ENCODE measurements at places on chromosomes 4 and X. TPM values are rescaled to one million over a fixed set of nuclear protein-coding genes. Genes with fewer than 3 reads are reported as not detected.

NIPAL1 gene
- 2.8 TPM for polyA plus RNA-seq

USP38 gene
- polyA plus RNA-seq, result 4.8 TPM

PWWP3B gene
- not detected for polyA plus RNA-seq

CFAP47 gene
- polyA plus RNA-seq, result not detected

BANK1 gene
- polyA plus RNA-seq, result not detected

LRCH2 gene
- not detected for polyA plus RNA-seq

SLC6A8 gene
- polyA plus RNA-seq, result 264 TPM

QDPR gene
- polyA plus RNA-seq, result 95.5 TPM

ZDHHC15 gene
- 0.20 TPM for polyA plus RNA-seq

OTUD5 gene
- polyA plus RNA-seq, result 42.2 TPM

HEPH gene
- polyA plus RNA-seq, result not detected

BEX5 gene
- not detected for polyA plus RNA-seq

PRDM5 gene
- not detected for polyA plus RNA-seq

FAM53A gene
- 0.48 TPM for polyA plus RNA-seq

TMSB15B gene
- not detected for polyA plus RNA-seq

MTNR1A gene
- 0.08 TPM for polyA plus RNA-seq

GABRA4 gene
- not detected for polyA plus RNA-seq

COL25A1 gene
- not detected for polyA plus RNA-seq

FDCSP gene
- polyA plus RNA-seq, result not detected

HSFX1 gene
- polyA plus RNA-seq, result 0.08 TPM

CENPVL2 gene
- not detected for polyA plus RNA-seq

SHROOM4 gene
- polyA plus RNA-seq, result 0.05 TPM

SHISA3 gene
- polyA plus RNA-seq, result not detected

MAGEA6 gene
- 0.18 TPM for polyA plus RNA-seq

ASMT gene
- 0.33 TPM for polyA plus RNA-seq

MND1 gene
- polyA plus RNA-seq, result 4.8 TPM

HSFX2 gene
- 0.30 TPM for polyA plus RNA-seq

SCRG1 gene
- polyA plus RNA-seq, result not detected

WNK3 gene
- polyA plus RNA-seq, result 0.12 TPM

GSX2 gene
- not detected for polyA plus RNA-seq

PASD1 gene
- not detected for polyA plus RNA-seq

NPFFR2 gene
- not detected for polyA plus RNA-seq

TCEAL7 gene
- polyA plus RNA-seq, result not detected

HPGD gene
- 0.24 TPM for polyA plus RNA-seq

PNMA5 gene
- not detected for polyA plus RNA-seq

Measured in HepG2 (cell line).